OCI-M1 (cell line): ENCODE measurements at places on chromosomes 2 and 18.
A peak's percentile ranks its signal among the peaks of the same experiment; 100 is the strongest.

- no peak for DNase-seq
Measured at GRCh38 chr2:232388324-232388891, 9.9 kb downstream of the ALPP start.

GRCh38 chr2:86243950-86244733, 44.9 kb downstream of the MRPL35 start:
- DNase-seq: peak; percentile 11

DNA sequence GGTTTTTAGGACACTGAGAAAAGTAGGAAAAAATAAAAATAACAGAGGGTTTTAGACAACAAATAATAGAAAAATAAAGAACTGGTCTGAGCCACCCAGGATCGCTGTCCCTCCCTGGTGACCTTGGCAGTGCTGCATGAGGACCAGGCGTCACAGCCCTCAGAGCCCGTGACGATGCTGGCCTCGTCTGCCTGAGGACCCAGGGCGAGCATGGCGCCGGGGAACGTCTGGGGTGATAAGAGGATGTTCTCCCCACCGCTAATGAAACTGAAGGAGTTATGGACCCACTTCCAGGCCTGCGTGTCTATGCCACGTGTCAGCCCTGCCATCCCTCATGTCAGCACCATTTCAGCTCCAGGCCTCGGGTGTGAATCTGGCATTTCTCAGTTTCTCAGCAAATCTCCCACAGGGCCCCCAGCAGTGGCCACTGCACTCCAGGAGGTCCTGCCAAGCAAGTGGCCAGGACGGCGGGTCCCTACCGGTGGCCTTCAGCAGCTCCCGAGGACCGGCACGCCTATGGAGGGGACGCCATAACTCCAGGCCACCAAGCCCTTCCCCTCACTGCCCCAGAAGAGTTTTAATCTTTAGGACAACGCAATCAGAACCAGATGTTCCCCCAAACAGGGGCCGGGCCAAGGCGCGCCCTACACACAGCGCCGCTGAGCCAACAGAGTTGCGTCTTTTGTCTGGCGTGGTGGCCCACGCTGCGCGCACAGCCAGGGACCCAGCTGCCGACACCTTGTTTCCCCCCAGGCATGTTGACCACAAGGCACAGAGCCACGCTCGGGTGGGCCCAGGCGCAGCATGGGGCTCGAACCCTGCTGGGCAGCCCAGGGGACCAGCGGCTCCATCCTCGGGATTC, 179.7 kb downstream of the TWIST2 start:
- no peak for DNase-seq

DNA sequence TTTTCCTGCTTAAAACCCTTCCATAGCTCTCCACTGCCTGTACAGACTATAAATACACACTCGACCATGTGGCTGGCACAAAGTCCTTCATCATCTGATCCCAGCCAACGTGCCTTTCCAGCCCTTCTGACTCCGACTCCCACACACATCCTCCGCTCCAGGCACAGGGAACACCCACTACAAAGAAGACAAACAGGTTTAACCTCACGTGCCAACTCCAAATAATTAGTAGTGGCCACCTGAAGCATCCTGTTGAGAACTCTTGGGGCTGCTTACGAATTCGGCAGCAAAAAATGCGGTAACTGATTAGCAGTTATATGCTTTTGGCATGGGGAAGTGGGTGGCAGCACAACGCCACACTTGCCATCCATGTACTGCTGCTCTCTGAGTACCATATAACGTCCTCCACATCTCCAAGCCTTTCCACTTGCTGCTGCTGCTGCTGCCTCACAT, 12.1 kb downstream of the SPIRE1 start:
- DNase-seq: no peak

DNA sequence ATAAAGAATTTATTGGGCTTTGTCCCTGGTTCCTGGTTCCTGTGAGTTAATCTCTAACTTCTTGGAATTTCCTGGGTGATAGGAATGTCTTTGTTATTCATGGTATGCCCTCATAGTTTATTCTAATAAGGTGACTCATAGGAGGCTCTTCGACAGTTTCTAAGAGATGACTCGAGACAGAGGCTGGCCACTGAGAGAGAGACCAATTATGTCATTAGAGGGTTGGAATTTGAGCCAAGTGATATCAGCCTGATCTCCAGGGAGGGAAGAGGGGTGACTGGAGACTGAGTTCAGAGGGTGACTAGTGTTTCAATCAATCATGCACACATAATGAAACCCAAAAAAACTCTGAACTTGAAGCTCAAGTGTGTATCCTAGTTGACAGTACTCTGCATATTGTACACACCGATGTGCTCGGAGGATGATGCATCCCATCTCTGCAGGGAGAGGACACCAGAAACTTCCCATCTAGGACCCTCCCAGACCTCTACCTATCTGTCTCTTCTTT, 185.7 kb downstream of the MTCL1 start:
- DNase-seq: peak; percentile 88

DNA sequence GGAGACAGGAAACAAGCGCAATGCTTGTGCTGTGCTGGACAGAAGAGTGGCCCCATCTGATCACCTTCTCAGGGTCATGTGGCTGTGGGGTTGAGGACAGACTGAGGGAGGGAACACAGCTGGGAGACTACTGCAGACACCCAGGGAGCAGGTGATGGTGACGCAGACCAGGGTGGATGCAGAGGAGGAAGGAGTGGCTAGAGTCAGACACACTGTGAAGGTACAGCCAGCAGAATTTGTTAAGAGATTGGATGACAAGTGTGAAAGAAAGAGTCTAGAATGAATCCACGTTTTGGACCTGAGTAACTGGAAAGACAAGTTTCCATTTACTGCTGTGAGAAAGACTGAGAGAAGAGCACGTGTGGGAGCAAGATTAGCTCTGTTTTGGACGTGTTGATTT, 15.9 kb upstream of the POMC start:
- DNase-seq: no peak
